ENCODE measurements at places on chromosomes 1 and 21.

DNA sequence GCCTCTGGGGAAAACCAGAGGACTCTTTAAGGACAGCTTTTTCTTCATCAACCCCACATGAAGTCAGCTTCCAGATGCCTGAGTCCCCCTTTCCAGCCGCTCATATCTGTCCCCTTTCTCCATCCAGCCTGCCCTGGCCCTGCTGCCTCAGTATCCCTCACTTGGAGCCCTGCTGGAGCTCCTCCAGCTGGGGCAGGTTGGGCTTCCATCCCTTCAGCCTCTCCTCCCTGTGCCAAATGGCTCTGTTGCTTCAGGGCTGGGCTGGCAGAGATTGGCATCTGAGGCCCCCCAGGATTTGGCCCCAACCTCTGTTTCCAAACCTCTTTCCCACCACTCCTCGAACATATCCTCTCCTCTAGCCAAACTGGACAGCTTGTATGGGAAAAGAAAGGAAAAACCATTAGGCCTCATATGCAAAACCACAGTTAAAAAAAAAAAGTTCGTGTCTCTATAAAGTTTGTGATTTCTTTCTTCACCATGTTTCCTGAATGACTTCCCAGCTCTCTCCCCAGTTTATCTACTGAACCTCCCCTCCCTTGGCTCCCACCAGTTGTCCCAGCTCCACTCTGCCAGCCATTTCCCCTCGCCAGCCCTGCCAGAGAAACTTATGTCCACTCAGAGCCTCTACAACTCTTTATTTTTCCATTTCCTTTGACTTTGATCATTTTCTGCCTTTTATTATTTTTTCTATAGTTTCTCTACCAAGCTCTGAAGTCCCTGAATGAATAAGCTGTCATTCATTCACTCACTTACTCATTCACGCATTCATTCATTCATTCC lies 217.9 kb downstream of the FOXD2 start:
- DNase-seq = no peak

- no peak for DNase-seq
Observed at GRCh38 chr1:71231751-71232150, 150.9 kb upstream of the ZRANB2 start.

DNA sequence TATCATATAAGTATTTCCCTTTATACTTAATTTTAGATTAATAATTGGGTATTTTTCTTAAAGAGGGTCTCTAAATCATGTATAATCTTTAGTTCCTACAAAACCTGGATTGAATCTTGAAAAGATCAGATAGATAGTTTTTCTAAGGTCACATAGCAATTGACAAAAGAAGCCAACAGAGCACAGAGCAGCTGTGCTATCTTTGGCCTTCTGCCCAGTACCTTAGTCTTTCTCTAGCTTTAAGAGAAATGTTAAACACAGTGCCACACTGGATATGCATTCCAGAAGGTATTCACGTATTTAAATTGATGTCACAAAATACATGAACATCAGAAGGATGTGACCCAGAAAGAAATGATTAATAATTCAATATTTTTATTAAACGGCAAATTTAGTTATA lies 86.8 kb downstream of the C21orf91 start:
- DNase-seq = no peak

- DNase-seq = no peak
Observed at GRCh38 chr21:16900685-16901084, 612.2 kb upstream of the CXADR start.

GRCh38 chr1:201720522-201720844 lies 108.5 kb upstream of the IPO9 start:
- no peak for DNase-seq

GRCh38 chr1:185257950-185258208 lies 59.2 kb downstream of the IVNS1ABP start:
- no peak for DNase-seq
